ENCODE measurements at places on chromosomes 7 and 10.

DNA sequence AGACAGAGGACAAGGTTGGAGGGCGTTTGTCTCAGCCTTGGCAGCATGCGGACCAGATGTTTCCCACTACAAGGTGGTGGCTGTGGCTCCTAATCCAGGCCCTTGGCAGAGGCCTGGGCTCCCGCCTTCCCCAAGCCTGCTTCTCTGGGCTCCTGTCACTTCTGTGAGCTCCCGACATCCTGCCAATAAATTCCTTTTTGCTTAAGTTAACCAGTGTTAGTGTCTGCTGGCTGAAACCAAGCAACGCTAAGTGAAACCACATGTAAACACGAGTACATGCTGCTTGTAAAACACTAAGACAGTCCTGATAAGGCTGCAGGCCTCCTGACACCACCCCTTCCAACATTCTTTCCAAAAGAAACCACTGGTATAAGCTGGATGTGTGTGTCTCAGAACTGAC, 263.6 kb upstream of the ZMIZ1 start:
- peak; percentile 25 for DNase-seq

GRCh38 chr7:6026011-6026819, 5.0 kb upstream of the ANKRD61 start:
- peak; percentile 12 for DNase-seq

DNA sequence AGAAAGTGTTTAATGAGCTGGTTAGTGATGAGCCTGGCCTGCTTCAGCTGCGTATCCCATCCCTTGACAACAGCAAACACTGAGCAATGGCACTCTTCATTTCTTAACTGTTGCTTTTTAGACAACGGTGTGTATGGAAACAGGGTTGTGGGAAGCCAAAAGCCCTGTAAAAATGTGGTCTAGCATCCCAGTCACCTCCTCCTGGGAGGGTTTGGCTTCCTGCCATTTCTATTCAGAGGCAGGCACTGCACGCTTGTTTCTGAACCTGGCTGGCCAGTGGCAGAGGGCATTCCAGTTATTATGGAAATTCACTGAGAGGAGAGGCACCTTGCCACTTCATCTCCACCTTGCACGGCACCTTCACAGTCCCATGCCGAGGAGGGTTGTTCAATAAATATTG, 123.0 kb upstream of the ADARB2 start:
- no peak for DNase-seq

DNA sequence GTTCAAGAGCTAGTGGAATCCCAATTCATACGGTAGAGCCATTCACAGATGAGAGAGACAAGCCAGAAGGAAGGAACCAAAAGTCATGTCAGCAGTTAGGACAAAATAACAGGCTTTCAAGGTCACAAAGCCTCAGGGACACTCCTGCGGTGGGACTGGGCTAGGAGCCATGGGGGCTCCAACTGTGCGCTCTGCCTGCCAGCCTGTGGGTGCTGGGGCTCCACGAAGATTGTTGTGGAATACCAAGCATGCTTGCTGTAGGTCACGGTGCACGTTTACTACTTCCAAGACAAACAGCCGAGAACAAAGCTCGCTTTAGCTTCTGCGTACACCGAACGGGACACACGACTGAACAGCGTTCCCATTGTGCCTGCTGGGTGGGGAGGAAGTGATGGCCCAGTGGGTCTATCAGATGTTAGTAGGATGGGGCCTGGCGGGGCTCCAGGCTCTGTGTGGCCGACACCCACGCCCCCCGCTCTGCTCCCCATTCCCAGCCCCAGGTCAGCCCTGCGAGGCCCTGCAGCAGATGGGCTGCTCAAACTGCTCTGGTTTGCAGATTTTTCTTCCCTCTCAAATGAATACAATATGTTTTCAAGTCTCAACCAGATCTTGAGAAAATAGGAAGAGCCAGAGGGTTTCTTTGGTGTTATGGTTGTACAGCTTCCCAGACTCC, 158.9 kb downstream of the EGFR start:
- DNase-seq: no peak

DNA sequence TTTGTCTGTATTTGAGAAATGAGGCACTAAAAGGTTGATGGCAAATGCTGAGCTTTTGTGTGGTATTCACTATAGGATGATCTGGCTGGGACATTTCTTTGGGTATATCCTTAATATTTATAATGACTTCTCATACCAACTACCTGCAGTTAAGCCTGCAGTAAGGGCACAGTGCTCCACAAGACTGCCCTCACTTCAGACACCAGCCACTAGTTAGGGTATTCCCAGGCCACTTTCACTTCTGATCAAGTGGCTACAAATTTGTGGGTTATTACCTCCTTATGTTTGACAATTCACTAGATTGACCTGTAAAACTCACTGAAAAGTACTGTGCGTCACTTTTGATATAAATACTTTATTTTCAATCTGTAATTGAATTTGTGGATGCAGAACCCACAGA, 20.3 kb downstream of the CCDC126 start:
- DNase-seq: no peak

GRCh38 chr7:35874886-35875285, 74.0 kb downstream of the SEPTIN7 start:
- DNase-seq: no peak

Measured in nephron progenitor cell (in vitro differentiated cells).